Hepatocyte (in vitro differentiated cells): ENCODE measurements at places on chromosomes 2 and 18. TPM values are rescaled to one million over a fixed set of nuclear protein-coding genes. Genes with fewer than 3 reads are reported as not detected.
A peak's percentile ranks its signal among the peaks of the same experiment; 100 is the strongest.

Gene RAMP1
- 134 and 156 TPM in 2 replicates for total RNA-seq

GRCh38 chr18:12779043-12779442 is 76.2 kb downstream of the PSMG2 start:
- H3K36me3 ChIP-seq, result no peaks in the 10 kb centered on the region
- DNase-seq, result no peak
- H3K27me3 ChIP-seq, result no peaks in the 10 kb centered on the region
- H3K4me1 ChIP-seq, result no peaks in the 10 kb centered on the region
- H3K4me3 ChIP-seq, result no peak overlapping the region
- no peak overlapping the region for H3K27ac ChIP-seq

GRCh38 chr2:97011977-97012569 is 25.7 kb upstream of the FAM178B start:
- DNase-seq, result peak; percentile 65
- no peaks in the 10 kb centered on the region for H3K4me1 ChIP-seq
- peaks cover 9% of the 10 kb centered on the region for H3K27me3 ChIP-seq
- no peak overlapping the region for H3K27ac ChIP-seq
- H3K4me3 ChIP-seq, result no peak overlapping the region

GRCh38 chr2:195212586-195212985 is 444.4 kb upstream of the SLC39A10 start:
- no peaks in the 10 kb centered on the region for H3K36me3 ChIP-seq
- H3K27ac ChIP-seq, result no peak overlapping the region
- no peak for DNase-seq

DNA sequence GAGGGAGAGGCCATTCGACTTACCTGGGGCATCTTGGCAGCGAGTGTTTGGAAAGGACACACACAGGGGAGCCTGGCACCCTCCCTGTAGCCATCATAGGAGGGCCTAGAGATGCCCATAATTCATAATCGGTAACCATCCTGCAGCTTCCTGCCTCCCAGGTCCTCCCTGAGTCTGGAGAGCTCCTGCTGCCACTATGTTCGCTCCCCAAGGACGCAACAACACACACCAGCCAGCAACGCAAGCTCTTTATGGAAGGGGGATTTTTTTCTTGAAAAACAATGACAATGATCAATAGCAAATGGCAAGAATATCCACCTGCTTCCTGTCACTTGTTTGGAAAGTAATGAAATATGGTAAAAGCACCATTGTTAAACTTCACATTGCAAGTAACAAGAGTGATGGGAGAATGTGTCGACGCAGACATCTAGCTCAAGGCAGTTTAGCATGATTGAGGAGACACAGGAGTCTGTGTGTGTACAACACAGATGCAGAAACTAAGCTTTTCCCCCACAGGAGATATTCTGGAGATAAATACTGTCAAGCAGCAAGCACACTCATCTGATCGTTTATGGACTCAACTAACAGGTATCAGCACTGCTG is 24.9 kb upstream of the CREG2 start:
- DNase-seq, result no peak
- H3K4me1 ChIP-seq, result no peaks in the 10 kb centered on the region
- no peaks in the 10 kb centered on the region for H3K36me3 ChIP-seq
- H3K27ac ChIP-seq, result no peak overlapping the region
